ENCODE measurements at places on chromosomes 7 and 10.

DNA sequence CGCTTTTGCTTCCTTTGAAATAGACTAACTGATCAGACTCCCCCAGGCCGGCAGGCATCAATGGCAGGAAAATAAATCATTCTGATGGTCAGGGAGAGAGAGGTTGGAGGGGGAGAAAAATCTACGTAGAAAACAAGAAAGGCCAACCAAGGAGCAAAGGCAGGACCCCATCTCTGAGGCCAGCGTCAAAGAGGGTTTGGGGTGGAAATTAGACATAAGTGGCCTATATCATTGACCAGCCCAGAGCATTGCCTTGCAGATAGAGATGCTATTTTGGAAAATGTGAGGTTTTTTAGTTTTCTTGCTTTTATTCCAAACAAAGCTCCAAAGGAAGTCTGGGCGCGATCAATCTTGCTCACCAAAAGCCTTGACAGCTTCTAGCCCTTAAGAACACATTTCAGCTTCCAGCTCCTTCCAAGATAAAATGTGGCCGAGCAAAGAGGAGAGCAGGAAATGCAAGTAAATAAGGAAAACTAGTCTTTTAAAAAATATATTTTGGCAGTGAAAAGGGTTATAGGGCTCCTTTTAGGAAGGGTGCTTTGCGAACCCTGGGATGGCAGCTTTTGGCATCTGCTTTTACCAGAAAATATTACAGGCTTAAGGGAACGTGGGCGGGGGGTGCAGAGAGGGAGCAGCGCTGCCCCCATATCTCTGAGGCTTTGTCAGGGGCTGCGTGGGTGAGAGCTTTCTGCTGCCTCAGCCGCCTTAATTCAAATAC lies 2.0 kb upstream of the HOXA2 start:
- no peak for DNase-seq

DNA sequence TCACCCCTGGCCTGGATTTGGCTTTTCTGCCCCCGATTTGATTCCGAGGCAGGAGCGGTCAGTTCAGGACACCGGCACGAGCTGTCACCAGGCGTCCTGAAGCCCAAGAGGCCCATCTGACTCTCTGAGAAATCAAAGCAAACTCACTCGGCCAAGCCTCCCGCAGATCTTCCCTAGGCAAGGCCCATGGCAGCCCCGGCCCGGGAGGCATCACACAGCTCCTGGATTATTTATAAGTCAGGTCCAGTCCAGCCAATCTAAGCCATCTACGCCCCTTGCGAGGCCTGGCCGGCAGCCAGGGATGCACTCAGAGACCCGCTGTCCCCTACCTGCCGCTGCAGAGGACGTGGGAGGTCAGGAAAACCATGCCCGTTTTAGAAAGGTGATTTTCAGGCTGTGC lies 87.3 kb upstream of the DIP2C start:
- no peak for DNase-seq

- no peak for DNase-seq
Observed at GRCh38 chr10:67115972-67116371, 190.1 kb downstream of the LRRTM3 start.

DNA sequence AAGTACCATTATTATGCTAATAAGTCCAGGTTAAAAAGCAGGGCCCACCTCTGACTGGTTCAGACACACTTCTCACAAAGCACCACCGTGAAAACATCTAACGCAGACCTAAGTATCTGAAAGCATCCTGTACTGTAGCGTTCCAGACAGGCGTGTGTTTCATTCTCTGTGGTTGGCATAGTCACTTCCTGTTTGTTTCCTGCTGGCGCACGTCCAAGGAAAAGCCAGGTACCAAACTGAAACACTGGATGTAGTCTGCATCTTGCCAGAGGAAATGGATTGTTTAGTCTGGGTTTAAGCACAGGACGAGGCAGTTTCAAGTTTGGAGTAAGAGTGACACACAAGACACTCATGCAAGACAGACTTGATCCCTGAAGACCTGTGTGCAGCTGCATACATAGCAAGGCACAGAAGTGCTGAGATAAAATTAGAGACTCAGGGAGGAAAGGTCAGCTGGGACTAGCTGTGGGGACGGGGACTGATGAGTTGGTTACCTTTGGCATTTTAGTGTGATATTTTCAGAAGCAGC lies 23.3 kb downstream of the BPGM start:
- peak; percentile 67 for DNase-seq

GRCh38 chr7:73971322-73971703 lies 56.7 kb upstream of the ELN start:
- no peak for DNase-seq

DNA sequence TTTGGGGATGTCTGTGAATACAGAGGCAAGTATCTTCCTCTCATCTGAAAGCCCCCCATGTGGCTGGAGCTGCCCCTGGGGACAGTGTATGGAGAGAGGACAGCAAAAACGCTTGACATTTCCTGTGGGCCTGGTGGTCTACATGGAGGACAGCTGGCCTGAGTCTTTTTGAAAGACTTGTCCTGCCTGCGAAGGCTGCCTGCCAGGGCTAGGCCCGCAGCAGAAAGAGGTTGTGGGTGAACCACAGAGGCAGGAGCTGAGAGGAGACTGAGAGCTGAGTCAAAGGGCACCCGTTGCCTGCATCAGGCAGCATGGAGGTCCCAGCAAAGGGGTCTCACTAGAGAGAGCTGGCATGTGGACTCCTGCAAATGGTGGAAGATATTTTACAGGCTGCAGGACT lies 66.4 kb downstream of the KAT6B start:
- DNase-seq = no peak

GRCh38 chr7:99310004-99310403 lies 15.7 kb upstream of the ARPC1A start:
- DNase-seq = no peak

DNA sequence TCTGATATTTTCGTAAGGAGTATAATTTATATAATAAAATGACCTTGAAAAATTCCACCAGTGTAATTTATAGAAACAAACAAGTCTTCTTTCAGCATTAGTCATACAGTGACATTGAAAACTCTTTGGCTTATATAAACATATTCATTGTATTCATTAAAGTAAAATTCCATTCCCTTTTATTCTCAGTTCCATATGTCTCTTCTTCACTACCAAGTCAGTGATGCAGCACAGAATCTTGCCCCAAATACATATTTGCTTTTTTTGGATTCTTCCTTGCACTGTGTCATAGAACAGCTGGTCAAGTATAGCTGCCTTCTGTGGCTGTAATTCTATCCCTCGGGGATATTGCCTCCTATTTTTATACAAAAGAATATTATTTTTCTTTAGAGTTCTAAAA lies 884.5 kb upstream of the POT1 start:
- DNase-seq = no peak

GRCh38 chr10:31268444-31269303 lies 50.3 kb upstream of the ZEB1 start:
- DNase-seq = no peak

GRCh38 chr7:38932509-38933168 lies 23.6 kb upstream of the VPS41 start:
- DNase-seq = peak; percentile 17

DNA sequence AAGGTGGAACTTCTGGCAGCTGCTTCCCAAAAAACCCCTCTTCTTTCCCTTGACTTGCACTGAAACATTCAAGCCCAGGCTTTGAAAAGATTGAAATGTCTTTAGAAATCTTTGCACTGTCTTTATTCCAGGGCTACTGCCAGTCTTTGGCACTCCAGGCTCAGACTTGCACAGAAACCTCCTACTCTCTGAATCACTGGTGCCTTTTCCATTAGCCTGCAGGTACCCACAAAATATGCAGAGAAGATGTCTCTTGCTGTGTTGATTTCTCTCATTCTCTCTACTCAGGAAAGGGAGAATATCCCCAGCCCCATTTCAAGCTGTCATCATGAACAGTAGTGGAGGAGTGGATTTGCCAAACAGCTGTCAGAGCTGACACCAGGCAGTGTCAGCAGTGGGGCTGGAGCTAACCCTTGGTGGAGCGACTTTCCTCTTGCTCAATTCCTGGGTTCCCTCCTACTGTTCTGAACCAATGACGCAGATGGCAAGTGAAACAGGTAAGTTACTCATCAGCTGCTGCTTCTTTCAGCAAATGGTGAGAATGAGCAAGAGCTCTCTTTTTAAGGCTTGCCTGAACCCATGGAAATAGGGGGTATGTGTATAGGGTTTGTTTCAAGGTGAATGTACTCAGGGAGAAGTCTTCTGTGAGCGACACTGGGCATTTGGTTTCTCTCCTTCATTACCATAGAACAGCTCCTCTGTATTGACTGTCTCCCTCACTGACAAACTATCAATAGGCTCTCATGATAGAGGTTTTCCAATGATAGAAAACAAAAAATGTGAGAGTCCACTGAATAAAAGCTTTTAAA lies 362.4 kb downstream of the ADRA2A start:
- DNase-seq = no peak

GRCh38 chr7:95772771-95773581 lies 622 bp downstream of the DYNC1I1 start:
- DNase-seq = no peak

- no peak for DNase-seq
Observed at GRCh38 chr7:122467661-122468449, 163.3 kb upstream of the FEZF1 start.

GRCh38 chr10:118107541-118107940 lies 60.8 kb upstream of the RAB11FIP2 start:
- no peak for DNase-seq

DNA sequence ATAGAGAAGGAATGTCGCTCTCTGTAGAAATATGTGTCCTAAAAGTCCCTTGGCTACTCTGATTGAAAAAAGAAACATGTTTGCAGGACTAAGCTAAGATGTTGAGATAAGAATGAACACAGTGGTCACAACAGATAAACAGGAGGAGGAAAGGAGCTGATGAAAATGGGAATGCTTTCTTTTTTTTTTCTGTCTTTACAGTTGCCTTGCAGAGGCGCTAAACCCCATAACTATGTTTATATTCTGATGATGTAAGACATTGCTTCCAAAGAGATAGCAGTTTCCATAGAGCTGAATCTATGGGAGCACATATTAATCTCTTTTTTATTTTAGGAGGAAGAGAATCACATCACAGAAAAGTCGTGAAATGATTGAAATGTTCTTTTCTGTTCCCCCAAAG lies 153.5 kb upstream of the LYZL1 start:
- DNase-seq = no peak

- no peak for DNase-seq
Observed at GRCh38 chr10:95556994-95557767, 4.0 kb downstream of the SORBS1 start.

- no peak for DNase-seq
Observed at GRCh38 chr7:47528471-47528870, 53.4 kb downstream of the TNS3 start.

DNA sequence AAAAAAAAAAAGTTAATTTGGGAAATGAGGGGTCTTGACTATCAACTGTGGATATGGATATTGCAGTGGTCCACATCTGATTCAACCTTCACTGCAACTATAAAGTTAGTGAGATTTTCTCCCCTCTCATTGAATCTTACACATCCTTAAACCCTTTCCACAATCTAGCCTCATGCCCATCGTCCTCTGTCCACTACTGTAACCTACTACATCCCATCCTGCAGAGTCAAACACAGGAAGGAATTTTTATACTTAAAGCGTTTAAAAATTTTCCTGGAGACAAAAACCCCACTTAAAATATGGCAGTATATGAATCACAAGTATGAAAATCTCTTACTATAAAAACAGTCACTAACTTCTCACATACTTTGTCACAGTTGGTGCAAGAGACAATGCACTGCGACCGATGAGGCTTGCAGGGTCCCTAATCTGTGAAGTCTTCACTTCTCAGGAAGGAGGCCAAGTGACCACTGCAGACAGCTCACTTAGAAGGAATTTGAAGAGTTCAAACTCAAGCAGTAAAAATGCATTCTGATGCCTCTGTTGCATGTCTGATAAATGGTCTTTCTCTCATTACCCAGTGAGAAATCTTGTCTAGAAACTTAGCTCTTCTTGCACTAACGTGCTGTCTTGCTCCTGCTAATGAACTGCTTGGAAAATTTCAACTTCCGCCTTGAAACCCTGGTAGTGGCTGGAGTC lies 50.3 kb upstream of the ST8SIA6 start:
- DNase-seq = no peak

DNA sequence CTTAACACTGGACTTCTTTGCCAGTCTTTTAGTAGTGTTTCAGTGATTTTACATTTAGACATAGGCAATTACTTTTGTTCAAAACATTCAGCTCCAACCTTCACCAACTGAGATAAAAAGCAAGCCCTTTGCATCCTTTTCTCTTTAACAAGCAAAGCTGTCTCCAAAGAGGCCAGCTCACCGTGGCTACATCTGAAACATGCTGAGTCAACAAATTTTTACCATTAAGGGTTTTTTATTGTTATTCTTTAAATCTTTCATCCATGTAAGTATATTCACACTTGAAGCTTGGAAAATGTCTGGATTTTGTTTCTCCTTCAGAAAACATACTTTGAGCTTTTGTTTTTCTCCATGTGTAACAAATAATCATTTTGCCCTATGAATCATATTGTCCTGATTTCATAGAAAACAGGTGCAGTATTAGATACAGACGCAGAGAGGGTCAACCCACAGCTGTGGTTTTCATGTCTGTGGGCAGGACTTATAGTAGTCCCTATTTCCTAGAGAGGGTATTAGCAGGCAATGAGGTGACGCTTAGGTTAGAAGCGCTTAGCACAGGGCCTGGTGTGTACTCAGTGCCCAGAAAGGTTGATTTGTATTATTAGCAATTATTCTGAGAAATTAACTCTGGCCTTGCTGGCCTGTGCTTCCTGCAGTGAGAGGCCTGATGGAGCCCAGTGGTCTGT lies 99.5 kb downstream of the MKI67 start:
- DNase-seq = no peak

DNA sequence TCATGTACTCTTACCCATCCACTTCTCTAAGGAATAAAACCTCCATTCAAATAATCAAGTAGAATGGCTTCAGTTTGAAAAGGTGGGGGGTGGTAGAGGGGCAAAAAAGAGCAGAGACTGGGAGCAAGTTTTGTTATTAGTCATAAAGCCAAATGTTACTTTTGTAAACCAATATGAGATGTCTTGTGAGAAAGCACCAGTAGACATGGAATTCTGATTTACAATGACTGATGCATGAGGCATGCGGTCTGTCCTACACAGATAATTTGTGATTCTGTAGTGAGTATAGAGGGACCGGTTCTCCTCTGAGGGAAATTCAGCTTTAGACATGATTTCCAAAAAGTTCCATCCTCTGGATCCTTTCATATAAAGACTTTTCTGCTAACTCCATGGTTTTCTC lies 12.9 kb upstream of the ABCA13 start:
- no peak for DNase-seq

GRCh38 chr10:3811291-3811870 lies 26.4 kb upstream of the KLF6 start:
- DNase-seq = no peak

- no peak for DNase-seq
Observed at GRCh38 chr10:4384245-4384644, 441.8 kb upstream of the AKR1E2 start.

- DNase-seq = peak; percentile 8
Observed at GRCh38 chr7:55641273-55641691, 69.0 kb upstream of the VOPP1 start.
